ENCODE measurements at places on chromosomes 5 and 9.

GRCh38 chr5:173911623-173912022 is 23.5 kb downstream of the CPEB4 start:
- no peak for DNase-seq

DNA sequence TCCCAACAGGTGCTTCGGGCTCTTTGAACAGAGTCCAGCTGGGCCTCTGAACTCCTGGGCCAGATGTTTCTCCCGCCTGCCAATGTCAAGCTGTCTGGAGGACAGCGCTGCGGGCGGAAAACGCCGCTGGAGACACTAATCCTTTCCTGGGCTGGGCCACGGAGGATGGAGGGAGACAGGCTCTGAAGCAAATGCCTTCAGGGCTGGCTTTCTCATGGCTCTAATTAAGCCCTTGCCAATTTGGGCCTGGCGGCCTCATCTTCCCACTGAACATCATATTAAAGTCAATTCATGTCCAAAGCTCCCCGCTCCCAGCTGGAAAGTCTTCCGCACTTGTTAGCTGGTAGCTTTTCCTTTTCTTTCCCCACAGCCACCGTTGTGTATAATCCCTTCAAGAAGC is 72.7 kb downstream of the NTNG2 start:
- no peak for DNase-seq

DNA sequence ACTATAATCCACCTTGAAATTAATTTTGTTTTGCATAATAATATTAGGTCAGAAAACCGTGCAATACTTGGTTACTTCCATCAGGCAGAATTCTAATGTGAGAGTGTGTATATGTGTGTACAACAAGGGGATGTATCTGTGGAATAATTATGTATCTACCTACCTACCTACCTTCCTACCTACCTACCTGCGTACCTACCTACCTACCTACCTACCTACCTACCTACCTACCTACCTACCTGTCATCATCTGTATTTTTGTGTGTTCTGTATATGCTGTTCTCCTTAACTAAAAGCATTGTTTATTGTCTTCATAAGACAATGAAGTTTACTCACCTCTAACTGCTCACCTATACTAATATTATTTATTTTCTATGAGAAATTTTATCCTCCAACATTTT is 52.8 kb downstream of the VCAN start:
- no peak for DNase-seq

GRCh38 chr9:69143291-69143690 is 30.8 kb upstream of the TJP2 start:
- no peak for DNase-seq

DNA sequence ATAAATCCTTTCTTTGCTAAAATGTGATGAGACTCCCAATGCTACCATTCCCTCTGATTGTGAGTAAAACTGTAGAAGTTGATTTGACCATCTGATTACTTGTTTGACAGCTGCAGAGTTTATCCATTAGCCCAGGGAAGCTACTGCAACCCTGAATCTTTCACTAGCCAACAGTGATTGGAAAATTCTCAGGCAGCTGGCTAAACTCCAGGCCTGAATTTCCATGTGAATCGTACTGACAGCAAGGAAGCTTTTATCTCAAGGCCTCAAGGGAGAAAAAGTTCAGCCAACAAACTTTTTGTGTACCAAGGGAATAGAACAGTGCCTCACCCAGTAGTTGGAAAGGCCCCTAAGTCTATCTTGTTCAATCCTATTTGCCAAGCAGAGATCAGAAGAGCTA is 246.7 kb upstream of the TRPM3 start:
- DNase-seq = no peak

DNA sequence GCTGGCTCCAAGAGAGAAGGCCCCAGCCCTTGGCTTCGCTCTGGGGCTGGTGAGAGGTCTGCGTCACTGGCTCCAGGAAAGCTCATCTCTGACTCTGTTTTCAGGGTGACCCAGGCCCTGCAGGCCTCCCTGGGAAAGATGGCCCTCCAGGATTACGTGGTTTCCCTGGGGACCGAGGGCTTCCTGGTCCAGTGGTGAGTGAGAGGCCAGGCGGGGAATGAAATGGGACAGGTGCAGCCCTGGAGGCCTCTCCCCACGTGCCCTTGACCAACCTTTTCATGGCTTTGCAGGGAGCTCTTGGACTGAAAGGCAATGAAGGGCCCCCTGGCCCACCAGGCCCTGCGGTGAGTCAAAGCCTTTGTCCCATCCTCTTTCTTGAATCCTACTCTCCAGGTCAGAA is 75.7 kb upstream of the FCN2 start:
- no peak for DNase-seq

DNA sequence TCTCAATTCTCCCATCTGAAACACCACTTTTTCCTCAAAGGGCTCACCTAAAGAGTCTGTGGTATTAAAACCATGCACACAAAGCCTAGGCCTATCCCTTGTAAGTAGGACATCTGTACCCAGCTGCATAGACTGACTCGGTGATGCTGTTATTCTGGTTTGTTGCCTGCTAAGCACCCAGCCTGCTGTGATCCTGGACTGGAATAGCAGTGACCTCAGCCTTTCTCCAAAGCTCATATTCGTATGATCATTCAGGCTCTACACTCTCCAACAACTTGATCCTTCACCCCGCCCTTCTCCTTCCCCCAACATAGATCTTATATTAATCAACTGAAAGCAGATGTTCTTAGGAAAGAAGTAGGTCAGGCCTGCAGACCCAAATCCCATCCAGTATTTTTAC is 81.4 kb upstream of the WWC1 start:
- DNase-seq = no peak

DNA sequence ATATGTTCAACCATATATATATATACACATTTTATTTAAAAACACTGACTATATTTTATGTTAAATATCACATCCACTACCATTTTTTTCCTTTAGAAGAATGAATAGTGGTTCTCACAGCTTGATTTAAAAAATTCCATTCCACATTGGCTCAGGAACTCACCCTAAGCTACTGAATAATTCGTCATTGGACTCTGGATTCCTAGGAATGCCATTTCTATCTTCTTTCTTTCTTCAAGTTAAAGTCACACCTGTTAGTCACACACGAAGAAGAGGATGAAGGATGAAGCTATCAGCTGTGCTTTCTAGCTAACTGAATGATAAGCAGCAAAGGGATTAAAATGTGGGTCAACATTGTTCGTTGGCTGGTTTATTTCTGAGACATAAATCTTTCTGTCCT is 7.9 kb downstream of the ELOVL7 start:
- DNase-seq = no peak

GRCh38 chr9:132154863-132155567 is 6.8 kb upstream of the NTNG2 start:
- DNase-seq = no peak

DNA sequence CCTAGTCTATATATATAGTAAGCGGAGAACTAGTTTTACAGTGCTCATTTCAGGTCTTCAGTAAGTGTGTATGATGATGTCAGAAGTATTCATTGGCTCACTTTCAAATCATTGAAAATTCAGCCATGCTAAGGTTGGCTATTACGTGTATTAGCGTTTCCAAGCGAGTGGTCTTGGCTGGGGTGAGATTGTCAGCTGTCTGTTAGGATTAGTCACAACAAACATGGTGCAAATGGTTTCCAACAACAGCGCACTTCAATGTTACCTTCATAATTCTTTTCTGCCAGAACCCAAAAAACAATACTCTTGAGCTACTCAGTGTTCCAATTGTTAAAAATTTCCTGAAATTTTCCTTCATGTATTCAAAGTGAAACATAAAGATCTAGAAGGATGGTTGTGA is 283.0 kb downstream of the AOPEP start:
- no peak for DNase-seq

DNA sequence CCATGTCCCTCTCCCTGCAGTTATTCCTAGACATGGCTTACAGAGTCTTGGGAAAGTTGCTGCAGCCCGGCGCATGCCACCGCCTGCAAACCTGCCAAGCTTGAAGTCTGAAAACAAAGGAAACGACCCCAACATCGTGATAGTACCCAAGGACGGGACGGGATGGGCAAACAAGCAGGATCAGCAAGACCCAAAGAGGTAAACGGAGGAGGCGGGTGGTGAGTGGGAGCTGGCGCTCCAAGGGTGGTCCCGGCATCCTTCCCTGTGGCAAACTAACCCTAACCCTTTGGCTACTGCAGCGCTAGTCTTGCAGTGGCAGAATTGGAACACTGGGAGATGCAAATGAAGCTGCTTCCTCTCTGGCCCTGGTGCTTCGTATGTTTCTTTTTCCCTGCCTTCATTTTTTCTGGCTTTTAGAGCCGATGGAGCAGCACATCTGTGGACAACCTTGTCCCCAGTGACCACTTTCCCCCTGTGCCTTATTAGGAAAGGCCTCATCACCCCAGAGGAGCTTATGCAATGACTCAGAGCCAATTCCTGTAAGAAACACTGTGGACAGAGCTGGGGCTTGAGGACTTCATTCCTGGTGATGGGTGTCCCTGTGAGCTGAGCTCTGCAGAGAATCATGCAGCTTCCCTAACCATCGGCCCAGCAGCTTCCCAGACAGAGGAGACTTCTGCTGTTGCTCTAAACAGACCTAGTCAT is 38.9 kb downstream of the PRRC2B start:
- DNase-seq = no peak

DNA sequence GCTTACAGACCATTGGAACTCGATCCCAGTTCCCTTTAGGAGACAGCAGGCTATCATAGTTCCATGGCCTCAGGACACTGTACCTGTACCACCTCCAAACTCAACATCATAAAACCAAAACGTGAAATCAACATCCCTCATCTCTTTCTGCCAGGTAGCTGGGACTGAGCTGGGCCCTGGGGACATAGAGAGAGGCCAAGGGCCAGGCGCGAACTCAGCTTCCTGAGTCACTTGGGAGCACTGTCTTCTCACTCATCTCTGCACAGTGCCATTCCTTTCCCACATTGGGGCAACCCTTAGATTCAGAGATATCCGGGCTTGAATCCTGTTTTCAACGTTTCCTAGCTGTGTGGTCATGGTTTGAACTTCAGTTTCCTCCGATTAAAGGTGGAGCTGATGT is 12.2 kb downstream of the DAB2IP start:
- DNase-seq = no peak

GRCh38 chr9:69867081-69867814 is 46.6 kb downstream of the CFAP95 start:
- no peak for DNase-seq

DNA sequence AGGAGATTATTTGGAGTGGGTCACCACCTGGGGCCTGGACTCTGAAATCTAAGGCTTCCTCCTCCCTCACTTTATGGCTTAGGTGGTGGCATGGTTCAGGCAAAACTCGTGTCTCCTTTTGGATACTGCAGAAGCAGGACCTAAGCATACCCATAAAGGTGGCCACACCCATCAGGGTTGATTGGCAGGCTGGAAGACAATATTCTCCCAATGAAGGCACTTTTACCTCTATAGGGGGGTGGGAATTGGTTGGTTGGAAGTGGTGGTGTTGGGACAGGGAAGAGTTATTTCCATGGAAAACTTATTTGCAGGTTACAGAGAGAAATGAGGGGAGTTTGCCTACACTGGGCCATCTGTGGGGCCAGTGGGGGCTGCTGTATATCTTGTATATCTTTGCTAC is 39.7 kb downstream of the CNOT6 start:
- DNase-seq = no peak

- no peak for DNase-seq
Measured at GRCh38 chr5:41649659-41650058, 139.3 kb upstream of the PLCXD3 start.

DNA sequence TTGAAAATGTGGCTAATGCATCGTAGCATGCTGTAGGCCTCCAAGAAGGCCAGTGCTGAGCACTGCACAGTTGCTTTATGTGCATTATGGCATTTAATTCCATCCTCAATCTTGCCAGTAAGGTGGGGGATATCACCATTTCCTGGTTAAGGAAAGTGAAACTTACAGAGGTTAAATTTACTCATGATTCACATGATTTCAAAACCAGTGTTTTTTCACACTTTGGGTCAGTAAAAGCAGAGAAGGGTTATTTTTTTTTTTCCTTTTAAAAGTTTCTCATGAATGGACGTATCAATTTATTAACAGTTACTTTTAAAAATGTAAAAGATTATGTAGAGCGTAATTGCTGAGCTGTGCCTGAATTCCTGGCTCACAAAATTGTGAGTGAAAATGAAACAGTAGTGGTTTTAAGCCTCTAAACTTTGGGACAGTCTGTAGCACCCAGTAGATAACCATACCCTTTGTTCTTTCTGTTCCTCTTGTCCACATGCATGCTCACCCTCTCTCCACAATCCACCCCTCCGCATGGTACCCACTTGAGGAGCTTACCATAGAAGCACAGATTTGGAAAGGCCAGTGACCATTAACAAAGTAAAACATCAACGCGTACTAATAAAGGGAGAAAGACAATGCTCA is 21.2 kb downstream of the MAST4 start:
- DNase-seq = no peak

GRCh38 chr9:34317436-34317835 is 11.6 kb downstream of the KIF24 start:
- DNase-seq = no peak

DNA sequence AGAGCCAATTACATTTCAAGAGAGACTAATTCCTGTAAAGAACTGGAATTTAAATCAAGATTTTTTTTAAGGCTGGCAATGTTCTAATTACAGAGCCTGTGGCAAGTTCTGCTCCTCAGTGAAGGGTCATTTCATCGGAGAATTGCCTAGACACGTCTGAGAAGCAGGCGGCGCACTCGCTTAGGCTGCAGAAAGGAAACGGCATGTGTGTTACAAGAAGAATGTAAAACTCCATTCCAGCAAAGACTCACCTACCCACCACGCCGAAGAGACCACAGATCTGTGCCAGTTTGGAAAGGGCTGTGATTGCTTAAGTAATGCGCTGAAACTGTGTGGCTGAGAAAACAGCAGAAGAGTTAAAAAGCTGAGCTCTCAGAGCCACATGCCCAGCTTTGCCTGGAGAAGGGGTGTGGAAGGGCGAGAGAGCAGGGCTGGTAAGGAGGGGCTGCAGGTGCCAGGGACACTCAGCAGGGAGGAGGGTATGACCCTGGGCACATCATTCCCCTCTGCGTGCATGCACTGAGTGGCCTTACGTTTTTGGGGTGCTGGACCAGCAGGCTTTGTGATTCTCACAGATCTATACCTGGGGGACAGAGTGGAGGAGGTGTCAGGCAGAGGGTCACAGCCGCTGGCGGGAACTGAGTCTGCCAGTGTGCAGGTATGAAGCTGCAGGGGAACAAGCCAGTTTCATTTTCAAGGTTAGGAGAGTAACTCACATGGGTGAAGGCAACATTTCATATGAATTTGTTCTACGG is 17.8 kb upstream of the SLC25A51 start:
- no peak for DNase-seq

DNA sequence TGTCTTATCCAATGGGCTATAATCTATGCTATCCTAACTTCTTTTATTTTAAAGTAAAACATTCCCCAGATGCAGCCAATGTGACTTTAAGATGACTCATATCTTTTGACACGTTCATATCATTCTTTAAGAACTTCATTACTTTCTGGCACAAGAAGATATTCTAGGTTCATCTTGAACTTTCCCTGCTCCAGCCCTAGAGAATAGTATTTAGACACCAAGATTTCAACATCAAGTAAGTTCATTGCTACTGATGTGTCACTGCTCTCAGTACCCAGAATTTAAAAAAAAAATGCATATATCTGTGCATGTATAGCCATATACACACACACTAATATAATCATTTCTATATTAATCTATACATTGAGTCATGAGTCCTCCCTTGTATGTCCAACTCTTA is 175.2 kb downstream of the SAXO1 start:
- DNase-seq = no peak

GRCh38 chr5:113105693-113106280 is 129.2 kb downstream of the DCP2 start:
- DNase-seq = no peak

- DNase-seq = no peak
Measured at GRCh38 chr9:108951578-108951977, 17.4 kb downstream of the ABITRAM start.

GRCh38 chr5:100252944-100253343 is 282.2 kb upstream of the FAM174A start:
- no peak for DNase-seq

- no peak for DNase-seq
Measured at GRCh38 chr5:115295777-115296123, 704 bp downstream of the CCDC112 start.

All from CMK (cell line).